Coronary artery (tissue), 2 donors: ENCODE measurements at places on chromosomes 2 and 18.

GRCh38 chr18:53193870-53194269 is 853.9 kb downstream of the DCC start:
- no peak for DNase-seq

- DNase-seq = no peak
Measured at GRCh38 chr2:232213176-232213575, 165.4 kb upstream of the ALPP start.

DNA sequence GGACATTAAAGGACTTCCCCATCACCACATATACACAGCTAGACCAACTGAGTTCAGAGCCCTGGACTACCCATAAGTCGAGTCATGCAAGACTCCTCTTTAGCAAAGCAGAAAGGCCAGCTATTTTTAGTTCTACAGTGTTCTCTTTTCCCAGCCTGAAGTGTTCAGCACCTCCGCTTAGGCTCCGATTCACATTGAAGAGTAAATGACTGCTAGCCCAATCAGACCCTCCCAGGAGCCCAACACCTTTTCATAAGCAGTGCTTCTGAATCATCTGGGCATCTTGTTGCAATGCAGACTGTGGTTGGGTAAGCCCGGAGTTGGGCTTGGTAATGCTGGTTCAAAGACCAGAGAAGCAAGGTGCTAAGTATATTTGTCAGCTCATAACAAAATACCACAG is 138.6 kb upstream of the MSH6 start:
- DNase-seq = peak; percentile 29

GRCh38 chr2:240688553-240688919 is 3.1 kb upstream of the AQP12A start:
- DNase-seq = peak; percentile 47

DNA sequence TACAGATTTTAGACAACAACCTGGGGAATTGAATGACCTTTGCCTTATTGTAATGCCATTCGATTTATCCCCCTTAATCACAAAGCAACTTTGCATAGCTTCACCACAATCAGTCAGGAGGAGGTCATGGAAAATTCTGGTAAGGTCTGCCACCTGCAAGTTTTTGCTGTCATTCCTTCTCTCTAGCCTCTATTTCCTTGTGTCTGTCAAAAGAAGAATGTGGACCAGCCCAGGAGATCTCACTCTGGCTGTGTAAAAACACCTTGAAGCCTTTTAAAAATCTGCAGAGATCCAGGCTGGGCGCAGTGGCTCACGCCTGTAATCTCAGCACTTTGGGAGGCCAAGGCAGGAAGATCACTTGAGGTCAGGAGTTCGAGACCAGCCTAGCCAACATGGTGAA is 74.1 kb upstream of the BZW1 start:
- DNase-seq = no peak

GRCh38 chr2:32788114-32788513 is 158.6 kb upstream of the LTBP1 start:
- no peak for DNase-seq

GRCh38 chr2:147806846-147807245 is 38.0 kb upstream of the ACVR2A start:
- no peak for DNase-seq

DNA sequence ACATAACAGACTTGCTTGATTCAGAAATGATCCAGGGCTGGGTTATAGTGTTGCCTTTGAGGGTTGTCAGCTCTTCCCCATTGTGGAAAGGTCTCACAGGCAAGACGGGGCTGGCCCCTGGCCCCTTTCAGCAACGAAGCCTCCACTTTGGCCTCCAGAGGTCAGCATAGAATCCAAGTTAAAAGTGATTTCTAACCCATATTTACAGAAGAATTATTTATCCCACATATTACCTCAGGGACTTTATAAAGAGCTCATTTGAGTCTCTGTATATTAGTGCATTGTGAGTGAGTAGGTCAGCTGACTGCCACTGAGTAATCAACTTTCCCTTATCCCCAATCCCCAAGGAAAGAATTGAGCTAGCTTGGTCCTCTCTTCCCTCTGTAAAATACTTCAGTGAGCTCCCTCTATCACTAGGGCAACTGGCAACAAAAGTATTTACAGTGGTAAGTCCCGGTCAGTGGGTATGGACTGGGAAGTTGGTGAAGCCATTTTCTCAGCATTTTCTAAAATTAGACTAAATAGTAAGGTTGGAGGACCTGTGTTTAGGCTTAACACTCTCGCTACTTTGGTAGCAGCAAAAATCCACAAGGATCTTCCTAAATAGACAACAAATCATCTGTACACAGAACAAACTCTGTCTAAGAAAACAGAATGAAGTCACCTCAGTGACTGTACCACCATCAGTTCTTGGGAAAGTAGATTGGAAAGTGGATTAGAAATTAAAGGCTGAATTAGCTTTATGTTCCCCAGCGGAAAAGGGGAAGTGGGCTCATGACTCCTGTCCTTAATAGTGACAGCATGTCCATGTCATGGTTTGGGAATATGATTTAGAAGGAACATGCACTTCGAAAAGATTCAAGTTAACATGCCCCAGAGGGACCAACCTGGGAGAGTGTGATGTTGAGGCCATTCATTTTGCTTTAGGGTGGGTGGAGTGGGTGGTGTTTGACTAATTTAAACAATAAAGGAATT is 171.0 kb upstream of the SIX3 start:
- DNase-seq = no peak

GRCh38 chr2:62150597-62151305 is 45.2 kb upstream of the B3GNT2 start:
- DNase-seq = no peak

DNA sequence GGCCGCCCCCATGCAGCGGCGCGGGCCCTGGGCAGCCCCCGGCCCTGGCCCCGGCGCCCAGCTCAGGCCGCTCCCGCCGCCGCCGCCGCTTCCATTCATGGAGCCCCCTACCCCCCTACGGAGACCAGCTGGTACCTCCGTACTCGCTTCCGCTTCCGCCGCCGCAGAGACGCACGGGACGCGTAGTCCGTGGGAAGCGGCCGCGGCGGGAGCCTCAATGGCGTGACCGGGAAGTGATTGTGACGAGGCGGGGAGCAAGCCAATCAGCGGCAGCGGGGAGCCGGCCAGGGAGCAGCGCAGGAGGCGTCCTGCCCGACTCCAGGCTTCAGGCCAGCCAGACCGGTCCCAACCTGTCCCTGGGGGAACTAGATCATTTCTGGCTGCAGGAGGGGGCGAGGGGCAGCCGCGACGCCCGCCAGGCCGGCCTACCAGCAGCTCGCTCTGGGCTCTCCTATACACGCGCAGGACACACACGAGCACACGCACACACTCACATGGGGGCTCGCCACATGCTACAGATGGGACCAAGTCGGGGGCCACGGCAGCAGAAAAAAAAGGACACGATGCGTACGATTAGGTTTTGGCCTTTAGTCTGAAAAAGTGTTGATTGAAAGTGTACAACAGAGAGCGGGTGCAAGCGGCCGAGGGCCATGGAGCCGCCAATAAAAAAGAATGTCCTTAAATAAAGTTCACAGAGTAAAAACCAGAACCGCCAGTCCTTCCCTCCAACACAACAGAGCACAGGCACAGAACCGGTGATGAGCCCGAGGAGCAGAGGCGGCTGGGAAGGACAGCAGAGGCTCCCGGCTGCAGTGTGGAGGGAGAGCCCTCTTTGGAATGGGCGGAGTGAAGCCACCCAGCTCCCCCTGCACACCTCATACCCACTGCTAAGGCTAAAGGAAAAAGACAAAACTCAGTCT is at the start of gene ZNF513:
ZNF513 (minus strand) TSS at position 109 of the 920 bp plus-strand sequence. CDS start 208 bp downstream, outside the sequence.
- peak; percentile 98 for DNase-seq

DNA sequence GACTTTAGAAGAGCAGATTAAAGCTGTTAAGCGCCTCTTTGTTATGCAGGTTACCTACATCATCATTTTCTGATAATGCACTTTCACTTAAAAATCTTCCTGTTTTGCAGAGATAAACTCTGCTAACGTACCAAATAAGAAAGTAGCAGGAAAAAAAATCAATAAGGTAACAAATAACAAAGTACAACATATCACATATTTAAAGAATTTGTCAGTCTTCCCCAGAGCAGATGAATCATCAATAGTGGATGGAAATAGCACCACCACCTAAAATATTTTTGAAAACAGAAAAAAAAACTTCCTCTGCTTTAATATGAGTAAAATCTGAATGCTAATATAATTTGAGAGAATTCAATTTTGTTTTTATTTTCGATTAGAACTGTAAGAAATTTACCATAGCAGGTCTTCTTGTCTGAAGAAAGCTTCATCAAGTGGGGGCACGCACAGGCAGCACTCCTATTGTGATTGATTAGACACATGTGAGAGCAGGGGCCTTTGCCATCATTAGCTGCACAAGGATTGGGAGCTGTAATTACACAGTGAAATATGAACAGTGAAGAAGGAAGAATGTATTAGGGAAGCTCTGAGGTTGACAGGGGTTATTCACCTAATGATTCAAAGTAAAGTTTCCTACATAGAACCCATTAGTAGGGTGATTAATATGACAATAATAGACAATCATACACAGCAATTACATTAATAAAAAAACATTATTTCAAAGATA is 1279.4 kb downstream of the LRP1B start:
- no peak for DNase-seq

DNA sequence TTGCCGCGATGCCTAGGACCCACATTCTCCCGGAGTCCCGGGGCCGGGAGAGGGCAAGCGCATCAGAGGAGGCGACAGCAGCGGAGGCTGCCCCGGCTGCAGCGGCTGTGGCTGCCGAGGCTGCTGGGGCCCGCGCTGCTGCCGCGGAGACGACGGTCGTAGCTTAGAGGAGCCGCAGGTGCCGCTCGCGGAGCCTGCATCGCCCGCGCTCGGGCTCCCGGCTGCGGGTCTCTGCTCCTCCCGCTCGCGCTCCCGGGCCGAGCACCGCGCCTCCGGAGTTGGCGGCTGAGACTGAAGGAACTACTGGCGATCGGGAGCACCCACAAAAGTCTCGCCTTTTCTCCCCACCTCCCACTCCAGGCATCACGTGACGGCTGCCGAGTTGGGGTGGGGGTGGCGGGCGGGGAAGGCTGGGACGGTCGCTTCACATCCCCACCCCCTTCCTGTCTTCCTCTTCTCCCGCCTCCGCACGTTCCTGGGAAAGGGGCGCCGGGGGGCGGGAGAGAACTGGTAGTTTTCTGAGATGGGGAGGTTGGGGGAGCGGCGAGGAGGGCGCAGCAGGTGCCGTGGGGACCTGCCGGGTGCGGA is at the start of gene LYPD1:
LYPD1 (minus strand) TSS at position 298 of the 588 bp plus-strand sequence; CDS start at position 25, 273 bp downstream.
- no peak for DNase-seq

GRCh38 chr2:172247203-172247602 is 144.5 kb upstream of the DLX2 start:
- DNase-seq = no peak

DNA sequence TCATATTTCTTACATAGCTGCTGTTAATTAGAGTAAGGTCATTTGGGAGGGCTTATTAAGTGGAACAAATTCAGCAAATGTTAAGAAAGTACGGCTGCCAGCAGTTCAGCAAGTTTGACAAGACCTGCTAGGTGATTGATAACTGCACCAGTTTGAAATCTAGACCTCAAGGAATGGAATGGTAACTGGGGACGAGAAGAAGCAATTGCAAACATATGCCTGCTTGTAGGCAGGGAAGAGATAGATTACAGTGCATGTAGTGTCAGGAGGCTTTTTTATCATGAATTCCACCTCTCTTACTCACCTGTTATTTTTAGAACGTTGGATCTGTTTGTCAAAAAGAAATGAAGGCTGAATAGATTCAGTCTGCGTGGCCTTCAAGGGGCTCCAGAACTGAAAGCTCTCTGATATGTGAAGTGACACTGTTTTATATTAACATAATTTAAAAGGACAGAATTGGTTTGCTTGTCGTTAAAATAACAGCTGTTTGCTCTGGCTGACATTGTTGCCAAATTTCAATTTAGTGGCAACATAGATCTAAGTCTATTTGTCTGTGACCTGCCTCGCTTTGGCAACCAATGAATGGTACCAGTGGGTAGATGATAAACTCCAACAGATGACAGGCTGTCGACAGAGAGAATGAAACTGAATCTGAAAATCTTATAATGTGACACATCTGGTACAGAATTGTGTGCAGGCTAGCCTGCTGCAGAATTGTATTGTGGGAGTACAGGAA is 199.3 kb downstream of the ZNF407 start:
- DNase-seq = no peak

GRCh38 chr2:230691005-230691647 is 21.5 kb upstream of the CAB39 start:
- no peak for DNase-seq

DNA sequence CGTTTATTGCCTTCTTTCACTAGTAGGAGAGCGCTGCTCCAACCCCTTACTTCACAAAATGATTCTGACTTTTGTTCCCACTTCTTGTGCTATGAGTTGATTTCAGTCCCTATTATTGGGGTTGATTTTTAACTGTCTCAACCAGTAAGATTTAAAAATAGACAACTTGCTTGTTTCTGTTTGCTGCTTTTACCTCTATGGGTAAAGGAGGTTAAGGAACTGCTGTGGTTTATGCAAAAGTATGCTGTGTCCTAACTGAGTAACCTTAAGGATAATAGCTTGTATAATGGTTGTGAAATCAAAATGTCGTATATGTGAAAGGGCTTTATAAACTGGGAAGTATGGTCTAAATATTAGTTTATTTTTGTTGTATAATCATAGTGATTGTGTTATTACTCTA is 22.6 kb downstream of the ALMS1 start:
- DNase-seq = no peak

DNA sequence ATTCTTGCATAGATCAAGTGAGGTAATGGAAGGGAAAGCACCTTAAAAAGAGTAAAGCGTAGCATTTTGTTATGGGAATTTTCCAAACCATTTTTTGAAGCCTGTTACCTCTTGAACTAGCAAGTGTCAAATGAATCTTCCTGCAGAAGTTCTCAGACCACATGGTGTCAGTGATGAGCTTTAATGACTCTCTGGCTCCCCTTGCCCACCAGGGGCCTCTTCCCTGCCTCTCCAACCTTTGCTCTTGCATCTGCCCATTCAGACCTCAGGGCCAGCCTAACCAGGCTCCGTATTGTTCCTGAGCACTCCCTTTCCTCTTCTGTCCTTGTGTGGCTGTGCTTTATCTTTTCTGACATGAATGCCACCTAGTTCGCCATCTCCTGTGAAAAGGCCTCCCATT is 155.9 kb downstream of the DIS3L2 start:
- no peak for DNase-seq

DNA sequence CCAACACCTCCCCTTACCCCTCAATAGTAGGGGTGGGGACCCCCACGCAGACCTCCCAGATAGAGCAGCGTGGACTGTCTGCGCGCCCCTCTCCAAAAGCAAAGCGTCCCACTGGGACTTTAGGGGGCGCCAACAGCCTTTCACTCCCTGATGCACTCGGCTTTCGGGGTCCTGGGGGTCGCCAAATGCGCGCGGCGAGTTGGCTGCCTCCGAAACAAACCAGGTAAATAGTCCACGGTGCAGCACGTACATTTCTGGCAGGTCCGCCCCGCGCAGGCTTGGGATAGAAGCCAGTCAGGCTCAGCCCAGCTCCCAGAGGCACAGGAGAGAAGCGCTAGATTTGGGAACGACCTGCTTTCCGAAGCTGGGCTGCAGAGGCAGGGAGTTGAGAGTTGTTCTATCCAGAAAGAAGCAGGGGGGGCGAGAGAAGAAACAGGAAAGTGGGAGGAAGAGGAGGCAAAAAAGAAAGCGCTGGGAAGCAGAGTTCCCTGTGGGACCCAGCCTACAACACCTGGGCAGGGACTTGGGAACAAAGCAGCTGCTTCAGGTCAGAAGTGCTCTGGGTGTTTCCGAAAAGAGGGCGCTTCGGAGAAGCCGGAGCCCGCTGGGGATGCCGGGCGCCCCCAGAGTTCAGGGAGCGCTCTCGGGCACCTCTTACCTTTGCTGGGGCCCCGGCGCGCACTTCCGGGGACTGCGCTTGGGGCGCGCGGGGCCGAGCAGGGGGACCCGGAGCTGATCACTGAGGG is 544 bp downstream of the EVA1A start:
- DNase-seq = no peak
